Activated CD4-positive, alpha-beta T cell treated with anti-CD3 and anti-CD28 coated beads, Interleukin-2, amount 50 U/mL, for 4 hours (primary cell): ENCODE measurements at places on chromosomes 7 and 10.

GRCh38 chr10:28250782-28251181, 52.1 kb downstream of the MPP7 start:
- DNase-seq, result no peak

GRCh38 chr10:100377830-100378229, 30.8 kb downstream of the SCD start:
- no peak for DNase-seq

- peak; percentile 28 for DNase-seq
Observed at GRCh38 chr7:106285855-106286492, 1.2 kb upstream of the NAMPT start.

GRCh38 chr7:25908154-25908949, 243.6 kb upstream of the NFE2L3 start:
- no peak for DNase-seq

- DNase-seq, result no peak
Observed at GRCh38 chr10:78780551-78780961, 288.2 kb upstream of the ZMIZ1 start.

DNA sequence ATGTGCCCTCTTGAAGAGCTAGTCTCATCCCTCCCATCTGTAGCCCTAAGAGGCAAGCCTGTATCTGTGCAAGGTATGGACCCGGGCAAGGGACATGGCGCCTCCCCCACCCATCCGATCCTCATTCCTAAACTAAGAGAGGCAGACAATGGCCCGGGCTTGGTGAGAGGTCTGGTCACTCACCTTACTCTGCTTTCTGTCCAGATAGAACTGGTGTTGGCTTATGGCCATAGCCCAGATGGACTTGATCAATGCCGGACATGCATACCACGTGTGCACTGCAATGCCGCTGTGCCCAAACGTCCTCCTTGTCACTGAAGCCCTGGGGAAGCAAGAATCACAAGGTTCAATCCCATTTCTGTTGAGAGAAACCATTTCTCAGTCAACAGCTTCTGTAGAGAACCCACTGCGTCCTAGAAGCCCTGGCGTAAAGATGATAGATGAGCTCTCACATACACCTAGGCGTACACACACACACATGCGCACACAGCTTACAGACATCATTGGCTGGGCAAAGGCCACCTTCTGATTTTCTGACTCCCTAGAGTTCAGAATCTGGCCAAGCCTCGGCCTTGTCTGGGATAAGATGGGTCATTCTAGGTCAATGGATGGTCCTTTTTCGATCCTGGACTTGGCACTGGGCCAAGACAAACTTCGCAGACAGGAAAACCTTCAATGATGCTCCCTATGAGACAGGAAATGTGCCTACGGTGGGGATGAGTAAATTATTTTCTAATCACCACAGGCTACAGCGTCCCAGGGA, 114.6 kb downstream of the PRPF18 start:
- no peak for DNase-seq

DNA sequence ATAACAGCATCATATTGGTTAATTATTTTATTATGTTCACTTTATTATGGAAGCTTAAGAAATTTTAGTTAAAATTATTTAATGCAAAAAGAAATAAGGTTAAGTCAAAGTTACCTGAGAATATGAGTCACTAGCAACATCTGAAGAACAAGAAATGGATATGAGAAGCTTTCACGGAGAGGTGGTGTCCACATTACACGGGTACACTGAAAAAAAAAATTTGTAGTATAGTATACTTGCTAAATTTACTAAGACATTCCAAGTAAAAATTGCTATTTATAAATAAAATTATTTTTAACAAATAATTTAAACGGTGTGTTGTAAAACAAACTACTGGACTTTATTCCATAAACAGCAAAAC, 63.9 kb downstream of the DPY19L1 start:
- no peak for DNase-seq

- DNase-seq, result no peak
Observed at GRCh38 chr10:62071846-62072281, 170.4 kb downstream of the ARID5B start.

DNA sequence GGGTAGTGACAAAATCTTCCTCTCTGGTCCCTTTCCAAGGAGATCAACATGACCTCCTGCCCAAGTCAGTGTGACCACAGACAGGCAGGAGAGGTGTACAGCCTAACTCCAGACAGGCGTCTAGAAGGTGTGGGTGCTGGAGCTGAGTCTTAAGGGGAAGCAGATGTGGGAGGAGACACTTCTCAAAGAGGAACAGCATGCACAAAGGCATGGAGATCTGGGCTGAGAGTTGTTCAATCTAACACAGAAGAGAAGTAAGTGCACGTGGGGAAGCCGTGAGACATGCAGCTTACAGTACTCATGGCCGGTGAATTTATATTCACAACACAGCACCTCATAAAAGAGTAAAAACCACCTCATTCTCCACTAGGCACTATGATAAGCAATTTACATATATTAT, 23.8 kb upstream of the GSDME start:
- no peak for DNase-seq

DNA sequence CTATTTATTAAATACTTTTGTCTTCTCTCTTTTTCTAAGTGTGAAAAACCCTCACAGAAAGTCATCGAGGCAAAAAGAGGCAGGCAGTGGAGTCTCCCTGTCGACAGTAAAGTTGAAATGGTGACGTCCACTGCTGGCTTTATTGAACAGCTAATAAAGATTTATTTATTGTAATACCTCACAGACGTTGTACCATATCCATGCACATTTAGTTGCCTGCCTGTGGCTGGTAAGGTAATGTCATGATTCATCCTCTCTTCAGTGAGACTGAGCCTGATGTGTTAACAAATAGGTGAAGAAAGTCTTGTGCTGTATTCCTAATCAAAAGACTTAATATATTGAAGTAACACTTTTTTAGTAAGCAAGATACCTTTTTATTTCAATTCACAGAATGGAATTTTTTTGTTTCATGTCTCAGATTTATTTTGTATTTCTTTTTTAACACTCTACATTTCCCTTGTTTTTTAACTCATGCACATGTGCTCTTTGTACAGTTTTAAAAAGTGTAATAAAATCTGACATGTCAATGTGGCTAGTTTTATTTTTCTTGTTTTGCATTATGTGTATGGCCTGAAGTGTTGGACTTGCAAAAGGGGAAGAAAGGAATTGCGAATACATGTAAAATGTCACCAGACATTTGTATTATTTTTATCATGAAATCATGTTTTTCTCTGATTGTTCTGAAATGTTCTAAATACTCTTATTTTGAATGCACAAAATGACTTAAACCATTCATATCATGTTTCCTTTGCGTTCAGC, 43.4 kb downstream of the TARP start:
- no peak for DNase-seq

GRCh38 chr7:135684136-135684535, 21.8 kb downstream of the STMP1 start:
- DNase-seq, result no peak

- DNase-seq, result peak; percentile 45
Observed at GRCh38 chr10:61882621-61883370, 18.7 kb upstream of the ARID5B start.

DNA sequence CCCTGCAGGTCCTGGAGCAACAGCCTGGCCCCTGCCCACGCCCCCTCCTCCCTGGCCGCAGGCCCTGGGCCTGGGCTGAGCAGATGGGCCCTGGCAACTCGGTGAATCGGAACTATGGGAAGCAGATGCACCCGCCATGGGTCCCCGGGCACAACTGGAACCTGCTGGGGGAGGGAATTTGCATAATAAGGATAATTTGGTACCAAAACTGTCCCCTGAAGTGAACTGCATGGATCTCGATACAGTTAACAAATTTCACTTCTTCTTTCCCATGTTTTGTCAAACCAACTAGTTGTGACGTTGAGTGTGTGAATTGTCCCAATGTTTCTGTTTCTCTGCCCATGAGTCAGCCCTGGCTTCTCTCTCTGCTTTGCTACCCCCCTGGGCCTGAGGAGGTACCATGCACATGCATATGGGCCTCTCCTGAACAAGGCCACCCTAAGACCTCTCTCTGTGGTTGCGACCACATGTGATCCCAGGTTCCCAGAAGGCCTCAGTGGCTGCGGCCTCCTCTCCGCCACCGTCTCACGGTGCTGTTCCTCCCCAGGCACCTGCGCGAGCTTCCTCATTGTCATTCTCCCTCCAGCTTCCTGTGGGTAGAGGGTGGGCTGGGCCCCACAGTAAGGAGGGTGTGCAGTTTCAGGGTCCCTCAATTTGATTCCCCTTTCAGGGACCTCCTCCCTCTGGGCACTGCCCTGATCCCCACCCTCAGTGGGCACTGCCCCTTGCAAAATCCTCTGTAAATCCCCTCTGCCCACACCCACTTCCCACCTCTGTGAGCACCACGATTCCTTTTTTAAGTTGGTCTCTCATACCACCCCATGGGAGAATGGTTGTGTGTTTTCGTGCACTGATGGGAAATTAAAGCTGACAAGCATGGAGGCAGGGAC, 40.0 kb downstream of the FIGNL1 start:
- no peak for DNase-seq

- no peak for DNase-seq
Observed at GRCh38 chr7:51031216-51031615, 248.5 kb upstream of the GRB10 start.

GRCh38 chr10:130895161-130895560, 416.4 kb downstream of the TCERG1L start:
- no peak for DNase-seq

GRCh38 chr10:100993986-100994708, 5.5 kb upstream of the LZTS2 start:
- DNase-seq, result no peak

GRCh38 chr7:78215199-78215598, 416.6 kb downstream of the PHTF2 start:
- DNase-seq, result no peak

- DNase-seq, result no peak
Observed at GRCh38 chr10:97117372-97117771, 68.4 kb downstream of the SLIT1 start.

DNA sequence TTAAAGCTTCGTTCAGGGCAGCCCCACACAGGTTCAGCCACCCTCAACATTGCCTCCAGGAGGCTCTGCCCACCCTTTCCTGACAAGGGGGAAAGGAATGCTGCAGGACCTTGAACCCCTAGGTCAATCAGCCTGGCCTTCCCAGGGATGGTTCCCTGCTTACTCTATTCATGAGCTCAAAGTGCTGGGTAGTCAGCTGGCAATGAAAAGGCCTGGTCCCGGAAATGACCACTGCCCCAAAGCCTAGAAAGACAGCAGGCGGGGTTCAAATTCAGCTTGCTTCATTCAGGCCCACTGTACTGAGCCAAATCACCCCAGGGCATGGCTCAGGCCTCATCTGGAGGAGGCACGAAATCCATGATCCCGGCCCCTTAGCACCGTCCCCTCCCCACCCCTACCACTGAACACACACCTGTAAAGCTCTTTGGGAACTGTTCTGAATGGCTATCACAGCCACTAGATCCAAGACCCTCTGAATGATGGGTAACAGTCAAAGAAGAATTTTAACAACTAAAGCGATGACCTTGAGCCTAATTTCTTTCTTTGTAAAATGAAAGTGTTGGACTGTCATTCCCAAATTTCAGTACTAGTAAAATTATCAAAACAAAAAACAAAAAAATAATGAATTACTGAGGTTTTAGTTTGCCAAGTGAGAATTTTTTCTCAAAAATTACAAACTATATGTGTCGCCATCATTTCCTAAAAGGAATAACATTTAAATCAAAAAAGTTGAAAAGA, 1.0 kb downstream of the URGCP start:
- no peak for DNase-seq

DNA sequence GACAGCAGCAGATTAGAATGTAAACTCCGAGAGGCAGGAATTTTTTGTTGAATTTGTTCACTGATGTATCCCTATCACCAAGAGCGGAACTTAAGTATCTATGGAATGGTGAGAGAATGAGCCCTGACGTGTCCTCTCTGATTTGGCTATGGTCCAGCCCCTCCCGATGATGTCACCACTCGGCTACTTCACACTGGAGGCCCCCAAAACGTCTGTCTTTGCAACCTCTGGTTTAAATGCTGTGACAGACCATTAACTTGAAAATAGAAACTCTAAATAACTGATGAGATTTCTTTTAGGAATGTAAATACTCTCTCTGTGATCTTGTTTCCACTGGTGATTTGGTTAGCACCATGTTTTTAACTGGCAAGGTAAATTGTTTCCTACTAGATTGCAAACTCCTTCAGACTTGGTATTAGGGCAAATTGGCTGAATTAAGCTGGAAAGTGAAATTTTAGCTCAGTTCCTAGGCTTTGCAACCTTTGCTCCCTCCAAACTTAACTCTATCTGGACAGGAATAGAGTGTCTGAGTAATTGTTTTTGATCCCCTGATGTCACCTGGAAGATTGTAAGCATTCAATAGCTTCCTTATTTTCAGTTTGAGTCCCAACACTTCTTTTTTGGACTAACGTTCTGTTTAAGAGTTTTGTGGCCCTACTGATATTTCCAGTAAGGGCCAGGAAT, 19.1 kb downstream of the SLC16A12 start:
- no peak for DNase-seq

- DNase-seq, result no peak
Observed at GRCh38 chr10:88119160-88119559, 255.7 kb downstream of the PTEN start.

DNA sequence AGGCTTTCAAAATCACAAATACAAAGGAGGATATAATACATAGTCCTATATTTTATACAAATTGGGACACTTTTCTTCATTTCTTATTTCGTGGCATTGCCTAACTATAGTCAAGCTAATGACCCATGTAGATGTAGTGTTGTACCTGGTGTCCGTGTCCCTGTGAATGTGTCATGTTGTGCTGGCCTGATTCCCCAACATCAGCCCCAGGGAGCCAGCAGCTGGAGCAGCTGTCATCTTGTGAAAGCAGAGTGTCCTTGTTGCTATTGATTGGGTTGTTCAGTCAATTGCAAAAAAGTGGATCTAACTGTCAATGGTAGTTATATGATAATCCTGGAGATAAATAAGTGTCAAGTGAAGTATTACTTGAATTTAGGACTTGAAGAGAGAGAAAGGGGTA, 86.3 kb downstream of the KAT6B start:
- DNase-seq, result no peak

GRCh38 chr10:50917486-50917885, 32.1 kb upstream of the A1CF start:
- DNase-seq, result no peak

DNA sequence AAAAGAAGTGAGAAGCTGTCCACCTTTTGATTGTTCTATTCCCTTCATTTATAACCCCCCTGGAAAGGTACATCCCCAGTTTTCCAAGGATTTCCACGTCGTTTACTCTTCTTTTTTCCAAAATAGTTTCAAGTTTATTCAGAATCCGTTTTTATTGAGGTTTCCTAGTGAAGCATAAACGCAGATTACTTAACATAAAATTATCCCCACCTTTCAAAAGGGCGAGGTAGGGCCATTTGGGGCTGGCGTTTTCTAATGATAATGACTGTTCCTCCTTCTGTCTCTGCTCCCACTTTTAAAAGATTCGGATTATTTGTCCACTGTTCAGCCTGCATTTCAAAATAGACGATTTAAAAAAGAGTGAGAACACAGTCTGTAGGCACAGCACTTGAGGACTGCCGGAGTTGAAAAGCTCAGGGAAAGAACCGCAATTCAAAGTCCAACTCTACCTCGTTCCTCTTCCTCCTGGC, 165.2 kb upstream of the PPP1R3A start:
- DNase-seq, result no peak

GRCh38 chr7:76065016-76065612, 17.2 kb downstream of the MDH2 start:
- no peak for DNase-seq
